ENCODE measurements at places on chromosomes 1 and 21.
A peak's percentile ranks its signal among the peaks of the same experiment; 100 is the strongest.

DNA sequence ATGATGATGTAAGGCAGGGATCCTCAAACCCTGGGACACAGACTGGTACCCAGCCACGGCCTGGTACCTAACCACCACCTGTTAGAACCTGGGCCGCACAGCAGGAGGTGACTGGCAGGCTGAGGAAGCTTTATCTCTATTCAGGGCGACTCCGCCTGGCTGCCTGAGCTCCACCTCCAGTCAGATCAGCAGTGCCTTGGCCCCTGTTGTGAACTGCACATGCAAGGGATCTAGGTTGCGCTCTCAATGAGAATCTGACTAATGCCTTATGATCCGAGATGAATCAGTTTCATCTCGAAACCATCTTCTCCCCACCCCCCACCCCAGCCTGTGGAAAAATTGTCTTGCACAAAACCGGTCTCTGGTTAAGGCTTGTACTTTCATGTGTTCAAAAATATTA, 4.2 kb downstream of the RNPC3 start:
- peak; percentile 42 for DNase-seq

GRCh38 chr1:95236784-95237575, 3.0 kb downstream of the RWDD3 start:
- no peak for DNase-seq

- DNase-seq, result no peak
These were observed 130.1 kb upstream of the SOD1 start for GRCh38 chr21:31529406-31529805.

GRCh38 chr1:245375789-245376460, 221.1 kb downstream of the KIF26B start:
- DNase-seq, result no peak

- DNase-seq, result no peak
These were observed 37.8 kb upstream of the COP1 start for GRCh38 chr1:176244851-176245250.

DNA sequence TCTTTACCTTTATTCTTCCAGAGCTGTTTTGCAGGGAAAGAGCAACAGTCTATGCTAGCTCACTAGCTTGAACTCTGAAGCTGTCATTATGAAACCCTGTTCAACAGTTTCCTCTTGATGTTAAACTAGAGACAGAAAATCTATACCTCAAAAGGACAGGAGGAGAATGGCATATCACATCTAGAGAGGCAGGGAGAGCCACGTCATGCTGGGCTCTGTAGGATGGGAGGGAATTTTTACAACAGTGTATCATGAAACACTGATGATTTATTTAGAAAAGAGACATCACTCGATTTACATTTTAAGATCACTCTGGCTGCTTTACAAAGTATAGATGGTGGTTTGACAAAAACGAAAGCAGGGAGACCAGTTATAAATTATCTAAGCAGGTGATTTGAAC, 224.9 kb upstream of the COA6 start:
- DNase-seq, result no peak

GRCh38 chr21:40635391-40635790, 211.6 kb downstream of the DSCAM start:
- DNase-seq, result no peak

GRCh38 chr1:230105754-230106625, 39.0 kb downstream of the GALNT2 start:
- DNase-seq, result no peak

GRCh38 chr21:45258466-45258865, 29.2 kb downstream of the POFUT2 start:
- DNase-seq, result no peak

DNA sequence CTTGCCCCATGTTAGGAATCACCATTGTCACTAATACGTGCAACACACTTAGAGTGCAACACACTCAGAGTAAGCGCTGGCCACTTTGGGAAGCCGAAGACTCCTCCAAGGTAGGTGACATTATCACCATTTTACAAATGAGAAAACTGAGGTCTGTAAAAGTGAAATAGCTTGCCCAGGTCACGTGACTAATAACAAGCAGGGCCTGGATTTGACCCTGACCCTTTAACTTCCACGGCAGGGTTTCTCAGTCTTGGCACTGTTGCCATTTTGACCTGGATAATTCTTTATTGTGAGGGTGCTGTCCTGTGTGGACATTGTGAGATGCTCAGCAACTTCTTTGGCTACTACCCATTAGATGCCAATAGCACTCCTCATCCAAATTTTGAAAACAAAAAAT, 7.8 kb upstream of the GPR88 start:
- DNase-seq, result no peak

GRCh38 chr1:110859062-110859461, 13.9 kb upstream of the CD53 start:
- DNase-seq, result no peak

DNA sequence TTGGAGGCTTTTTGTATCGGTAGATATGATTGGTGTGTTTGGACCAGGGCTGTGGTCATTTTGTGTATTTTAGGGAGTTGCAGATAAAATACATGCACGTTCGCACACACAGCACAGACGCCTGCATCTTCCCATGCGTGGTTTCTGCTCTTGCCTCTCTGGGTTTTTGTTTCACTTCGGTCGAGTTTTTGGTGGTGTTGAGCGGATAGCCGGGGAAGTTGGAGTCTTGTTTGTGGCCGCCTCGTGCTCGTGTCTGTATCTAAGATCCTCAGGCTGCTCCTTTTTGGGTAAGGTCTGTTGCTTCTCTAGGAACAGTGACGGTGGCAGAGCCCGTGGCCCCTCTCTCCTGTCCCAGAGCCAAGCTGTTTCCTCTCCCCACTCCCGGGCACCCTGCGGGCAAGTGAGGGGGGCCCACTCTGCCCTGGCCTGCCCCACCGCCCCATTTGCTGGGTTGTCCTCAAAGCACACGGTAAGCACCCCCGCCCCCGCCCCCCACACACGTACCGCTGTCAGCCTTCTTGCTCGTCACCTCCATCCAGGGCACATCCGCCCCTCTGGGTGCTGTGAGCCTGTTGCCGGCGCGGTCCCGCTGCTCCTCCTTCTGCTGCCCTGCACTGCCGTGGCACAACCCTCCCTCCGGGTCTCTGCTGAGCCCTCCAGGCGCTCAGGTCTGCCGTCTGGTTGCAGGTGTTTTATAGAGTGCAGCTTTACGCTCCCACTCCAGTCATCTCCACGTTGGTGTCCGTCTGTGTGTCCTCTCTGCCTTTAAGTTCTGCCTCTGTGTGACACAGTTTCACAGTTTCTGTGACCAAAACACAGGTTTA, 51.9 kb downstream of the AGPAT3 start:
- DNase-seq, result peak; percentile 39
